EH (cell line): ENCODE measurements at places on chromosomes 1 and 21.

DNA sequence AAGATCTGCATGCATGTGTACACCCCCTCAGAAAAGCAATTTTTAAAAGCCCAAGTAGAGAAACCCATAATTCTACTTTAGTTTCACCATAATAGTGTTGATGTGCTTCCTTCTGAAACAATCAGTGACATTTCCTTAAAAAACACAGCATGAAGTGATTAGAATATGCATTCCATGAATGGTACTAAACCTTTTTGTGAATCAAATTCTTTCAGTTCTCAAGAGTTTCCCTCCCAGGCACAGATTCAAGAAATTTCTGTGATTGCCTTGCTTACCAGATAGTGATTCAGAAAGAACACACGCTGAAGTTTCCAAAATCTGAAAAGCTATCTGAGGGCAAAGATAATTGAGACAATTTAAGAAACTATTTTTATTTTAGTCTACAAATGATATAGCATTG lies 136.4 kb upstream of the ADGRL2 start:
- peak; percentile 83 for DNase-seq

DNA sequence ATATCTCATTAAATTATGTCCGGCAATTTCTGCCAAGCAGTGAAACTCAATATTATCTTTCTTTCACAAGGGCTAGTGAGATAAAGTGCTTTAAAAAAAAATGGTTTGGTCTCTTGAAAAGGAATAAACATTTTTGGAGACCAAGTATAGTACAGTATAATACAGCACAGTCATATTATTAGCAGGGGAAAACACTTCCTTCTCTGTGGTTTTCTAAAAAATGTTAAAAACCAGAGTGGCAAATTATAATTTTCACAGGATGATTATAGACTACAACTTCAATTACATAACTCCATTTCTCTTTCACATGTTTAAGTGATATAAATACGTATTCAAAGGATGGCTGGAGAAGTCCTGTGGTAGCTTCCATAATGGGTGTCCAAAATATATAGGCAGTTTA lies 170.3 kb upstream of the DMRTA2 start:
- DNase-seq = no peak

DNA sequence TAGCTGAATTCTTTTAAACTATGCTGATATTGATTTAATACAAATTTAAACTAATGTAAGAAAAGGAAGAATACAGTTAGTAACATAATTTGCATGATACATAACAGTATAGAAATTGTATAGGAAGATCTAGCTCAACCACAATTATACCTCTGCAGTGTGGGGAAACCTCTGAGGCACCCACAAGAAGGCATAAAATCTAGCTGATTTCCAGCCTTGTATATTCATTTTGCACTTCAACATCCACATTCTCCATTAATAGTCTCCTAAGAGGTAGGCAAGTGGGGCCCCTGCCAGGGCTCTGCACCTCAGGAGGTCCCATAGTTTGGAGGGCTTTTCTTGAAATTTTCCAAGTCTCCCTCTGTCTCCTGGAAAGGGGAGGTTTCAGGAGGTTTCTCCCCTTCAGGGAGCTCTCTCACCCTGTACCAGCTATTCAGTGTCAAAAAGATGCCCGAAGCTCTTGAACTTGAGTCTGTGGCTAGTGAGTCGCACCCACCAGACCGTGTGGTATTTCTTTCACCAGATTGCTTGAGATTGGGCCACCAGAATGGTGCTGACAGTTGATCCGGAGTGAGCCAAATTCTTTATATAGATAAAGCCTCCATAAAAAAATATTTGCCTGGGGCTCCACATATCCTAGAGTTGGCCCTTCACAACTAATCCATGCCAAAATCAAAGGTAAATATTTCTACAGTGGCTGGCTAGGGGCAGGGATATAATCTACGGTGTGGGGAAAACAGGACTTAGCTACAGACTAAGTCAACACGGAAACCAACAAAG lies 108.2 kb downstream of the TIAM1 start:
- DNase-seq = peak; percentile 15

DNA sequence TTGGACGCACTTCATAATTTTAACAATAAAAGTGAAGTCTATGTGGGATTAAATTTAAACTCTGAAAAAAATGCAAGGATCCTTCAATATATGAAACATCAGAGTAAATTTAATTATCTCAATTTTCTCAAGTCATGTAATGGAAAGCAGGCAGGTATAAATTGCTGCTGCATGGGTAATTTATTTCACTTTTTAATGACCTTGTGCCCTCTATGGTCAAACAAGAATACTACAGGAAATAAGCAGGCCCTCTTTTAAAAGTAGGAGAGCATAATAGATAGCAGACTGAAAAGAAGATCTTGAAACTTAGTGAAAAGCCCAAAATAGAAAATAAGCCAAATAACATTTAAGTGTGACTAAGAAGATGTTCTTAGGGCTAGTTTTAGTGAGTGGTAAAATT lies 22.9 kb downstream of the BCAS2 start:
- DNase-seq = peak; percentile 7

DNA sequence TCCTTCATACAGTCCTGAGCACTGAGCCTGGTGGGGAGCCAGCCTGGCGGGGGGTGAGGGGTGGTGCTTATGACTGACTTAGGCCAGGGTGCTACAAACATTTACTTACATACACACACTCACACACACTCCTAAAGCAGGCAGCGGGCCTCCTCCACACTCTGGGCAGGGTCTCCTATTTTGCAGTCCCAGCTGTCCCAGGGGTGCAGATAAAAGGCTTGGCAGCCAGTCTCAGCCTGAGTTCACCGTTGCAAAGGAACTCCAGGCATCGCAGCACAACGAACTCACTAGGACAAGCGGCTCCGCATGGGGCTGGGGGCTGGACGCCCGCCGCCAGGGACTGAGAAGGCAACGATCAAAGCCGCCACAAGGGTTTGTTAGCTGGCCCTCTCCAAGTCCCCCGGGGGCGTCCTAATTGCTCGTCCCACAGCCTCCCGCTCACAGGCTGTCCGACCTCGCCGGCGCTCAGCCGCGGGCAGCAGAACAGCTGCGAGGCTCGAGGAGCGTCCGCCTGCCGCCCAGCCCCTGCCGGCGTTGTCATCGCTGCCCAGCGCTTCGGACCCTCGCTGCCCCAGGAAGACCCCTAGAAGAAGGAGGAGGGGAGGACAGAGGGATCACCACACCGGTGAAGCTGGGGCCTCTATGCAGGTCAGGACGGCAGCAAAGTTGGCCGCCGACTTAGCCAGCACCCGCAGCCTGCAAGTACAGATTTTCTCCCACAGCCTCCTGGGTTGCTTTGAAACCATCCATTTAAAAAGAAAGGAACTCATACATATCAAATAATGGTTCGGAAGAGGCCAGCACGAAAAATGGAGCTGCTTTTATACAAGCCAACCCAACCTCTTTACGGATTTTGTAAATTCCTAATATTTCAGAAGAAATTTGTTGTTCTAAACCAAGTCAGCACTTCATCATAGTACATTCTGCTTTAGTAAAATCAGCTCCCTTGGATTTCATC lies 6.2 kb downstream of the BARHL2 start:
- DNase-seq = no peak

DNA sequence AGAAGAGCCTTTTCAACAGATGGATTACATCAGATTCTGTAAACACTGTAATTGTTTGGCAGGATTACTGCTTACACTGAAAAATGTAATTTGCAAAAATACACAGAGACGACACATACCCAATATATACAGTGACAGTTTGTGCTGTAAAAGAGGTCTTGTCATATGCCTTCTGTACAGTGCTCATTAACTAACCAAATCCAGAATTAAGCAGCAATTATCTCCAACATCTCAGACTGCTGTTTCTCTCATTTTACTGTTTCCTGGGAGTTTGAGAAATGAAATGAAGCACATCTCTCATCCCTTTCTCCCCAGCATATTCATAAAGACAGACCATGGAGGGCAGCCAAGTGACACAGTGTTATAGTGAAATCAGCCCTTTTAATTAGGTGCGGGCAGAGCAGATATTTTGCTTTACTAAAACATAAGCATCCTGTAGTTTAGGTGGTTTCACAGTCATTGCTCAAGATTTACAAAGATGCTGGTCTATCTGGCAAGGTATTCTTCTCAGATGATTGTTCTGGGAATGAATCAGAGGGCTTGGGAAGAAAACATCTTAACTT lies 618.4 kb upstream of the USP24 start:
- peak; percentile 94 for DNase-seq

DNA sequence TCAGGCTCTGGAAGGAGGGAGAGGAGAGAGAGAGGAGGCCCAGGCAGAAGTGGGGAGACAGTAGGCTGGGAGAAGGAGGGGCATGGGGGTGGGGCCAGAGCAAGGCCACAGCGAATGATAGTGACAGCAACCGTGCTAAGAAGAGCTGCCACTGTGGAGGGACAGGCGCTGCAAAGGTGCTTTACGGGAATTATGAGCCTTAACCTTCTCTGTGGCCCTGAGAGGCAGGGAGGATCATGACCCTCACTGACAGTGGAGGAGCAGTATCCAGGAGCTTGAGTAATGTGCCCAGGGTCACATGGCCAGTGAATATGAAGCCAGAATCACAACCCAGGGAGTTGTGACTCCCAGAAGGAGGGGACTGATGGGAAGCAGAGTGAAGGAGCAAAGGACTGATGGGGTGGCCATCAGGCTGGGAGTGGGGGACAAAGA lies 53.4 kb upstream of the RPL11 start:
- DNase-seq = peak; percentile 10

GRCh38 chr1:115364780-115365155 lies 26.7 kb upstream of the NGF start:
- no peak for DNase-seq

DNA sequence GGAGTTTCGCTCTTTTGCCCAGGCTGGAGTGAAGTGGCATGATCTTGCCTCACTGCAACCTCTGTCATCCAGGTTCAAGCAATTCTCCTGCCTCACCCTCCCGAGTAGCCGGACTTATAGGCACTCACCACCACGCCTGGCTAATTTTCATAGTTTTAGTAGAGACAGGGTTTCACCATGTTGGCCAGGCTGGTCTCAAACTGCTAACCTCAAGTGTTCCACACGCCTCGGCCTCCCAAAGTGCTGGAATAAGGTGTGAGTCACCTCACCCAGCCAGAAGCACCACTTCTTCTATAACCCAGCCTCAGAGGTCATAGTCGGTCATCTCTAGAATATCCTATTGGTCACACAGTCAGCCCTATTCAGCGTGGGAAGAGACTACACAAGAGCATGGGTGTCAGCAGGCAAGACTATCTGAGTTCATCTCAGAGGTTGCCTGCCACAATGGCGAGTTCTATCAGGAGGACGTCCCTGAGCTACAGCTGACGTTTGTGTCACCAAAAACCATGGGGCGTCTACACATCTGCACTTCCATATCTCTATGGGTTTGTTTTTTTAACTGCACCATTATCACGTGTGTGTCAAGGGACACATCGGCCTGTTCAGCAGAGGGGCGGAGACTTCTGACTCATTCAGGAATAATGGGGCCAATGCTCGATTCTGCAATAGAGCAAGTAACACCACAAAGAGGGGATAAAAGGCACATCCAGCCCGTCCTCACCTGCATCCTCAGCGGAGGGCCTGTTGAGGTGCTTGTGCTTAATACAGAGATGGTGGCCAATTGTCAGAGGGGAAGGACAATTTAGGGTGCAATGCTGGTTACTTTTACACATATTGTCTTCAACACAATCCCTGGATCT lies 256.3 kb upstream of the IRF2BP2 start:
- peak; percentile 90 for DNase-seq

DNA sequence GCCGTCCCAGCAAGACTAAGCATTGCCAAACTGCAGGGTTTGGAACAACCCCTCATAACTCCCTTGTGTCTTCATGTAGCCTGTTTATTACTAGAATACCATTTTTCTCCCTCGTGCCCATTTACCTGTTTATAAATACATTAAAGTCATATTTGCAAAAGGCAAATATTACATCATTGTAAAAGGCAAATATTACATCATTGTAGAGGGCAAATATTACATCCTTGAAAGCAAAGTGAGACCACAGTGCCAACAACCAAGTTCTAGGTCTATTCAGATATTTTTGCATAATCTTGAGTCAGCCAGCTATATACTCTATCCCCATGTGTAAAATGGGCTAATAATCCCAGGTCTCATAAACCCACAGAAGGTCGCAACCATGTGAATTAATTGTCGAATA lies 11.4 kb upstream of the FAM163A start:
- no peak for DNase-seq

DNA sequence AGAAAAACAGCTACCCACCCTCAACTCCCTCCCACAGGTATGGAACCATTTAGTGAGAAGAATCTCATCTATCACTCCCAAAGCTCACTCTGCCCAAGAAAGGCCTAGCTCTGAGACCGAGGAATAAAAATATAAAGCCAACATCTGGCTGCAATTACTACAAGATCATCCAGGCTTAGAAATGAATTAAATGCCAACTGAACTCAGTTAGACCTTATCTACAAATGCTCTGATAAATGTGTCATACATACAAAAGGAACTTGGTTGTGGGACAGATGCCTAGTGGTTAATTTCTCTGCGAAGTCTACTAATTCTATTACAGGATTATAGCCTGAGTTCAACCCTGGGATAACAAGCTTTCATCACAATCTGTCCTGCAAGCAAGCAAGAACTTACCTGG lies 6.7 kb downstream of the ADIPOR1 start:
- DNase-seq = peak; percentile 7

GRCh38 chr1:13576926-13577325 lies 6.7 kb upstream of the PDPN start:
- no peak for DNase-seq

- peak; percentile 89 for DNase-seq
Measured at GRCh38 chr1:243287652-243288051, 31.8 kb downstream of the SDCCAG8 start.

DNA sequence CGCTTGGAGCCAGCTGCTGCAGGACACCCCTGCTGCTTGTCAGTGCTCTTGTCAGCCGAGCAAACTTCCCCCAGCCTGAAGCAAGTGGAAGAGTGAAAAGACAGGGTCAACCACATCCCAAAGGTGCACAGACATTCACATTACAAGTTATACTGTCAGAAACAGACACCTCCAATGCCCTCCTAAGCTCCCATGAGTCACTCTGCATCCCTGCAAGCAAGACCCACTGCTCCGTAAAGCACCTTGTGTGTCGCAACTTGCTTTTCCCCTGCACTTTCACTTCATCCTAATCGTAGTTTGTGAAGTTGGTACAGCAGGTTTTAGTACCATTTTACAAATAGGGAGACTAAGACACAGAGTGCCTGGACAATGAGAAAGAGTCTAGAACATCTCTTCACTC lies 51.1 kb downstream of the KCNH1 start:
- no peak for DNase-seq

- DNase-seq = peak; percentile 58
Measured at GRCh38 chr1:224065455-224065854, 48.5 kb upstream of the FBXO28 start.

DNA sequence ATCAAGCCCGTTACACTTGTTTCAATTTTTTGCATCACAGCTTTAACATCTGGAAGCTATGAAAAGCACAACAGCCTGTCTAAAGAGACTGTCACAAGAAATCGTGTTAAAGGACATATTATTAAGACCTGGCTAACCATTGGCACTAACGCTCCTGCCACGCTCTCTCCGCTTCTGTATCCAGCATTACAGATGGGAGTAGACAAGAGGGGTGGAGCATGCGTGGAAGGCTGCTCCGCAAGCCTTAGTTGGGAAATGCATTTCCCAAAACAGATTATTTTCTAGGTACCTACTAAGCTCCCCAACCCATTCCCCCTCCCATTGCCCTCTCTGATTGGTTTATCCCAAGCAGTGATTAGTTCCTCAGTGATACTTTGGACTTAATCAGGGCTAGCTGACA lies 72.4 kb downstream of the NTNG1 start:
- no peak for DNase-seq

GRCh38 chr1:88608139-88608943 lies 75.7 kb upstream of the PKN2 start:
- DNase-seq = peak; percentile 30
